ENCODE measurements at places on chromosomes 6 and 20.

GRCh38 chr6:144468709-144469108 is 183.6 kb downstream of the UTRN start:
- H3K4me1 ChIP-seq: peaks cover 27% of the 10 kb centered on the region
- DNase-seq: no peak
- peak overlapping the region; percentile 54 for H3K4me3 ChIP-seq
- peak overlapping the region; percentile 86 for H3K27ac ChIP-seq
- no peaks in the 10 kb centered on the region for H3K27me3 ChIP-seq
- peaks cover 32% of the 10 kb centered on the region for H3K36me3 ChIP-seq

- no peaks in the 10 kb centered on the region for H3K27me3 ChIP-seq
- DNase-seq: no peak
- no peak overlapping the region for H3K4me3 ChIP-seq
- no peaks in the 10 kb centered on the region for H3K4me1 ChIP-seq
Observed at GRCh38 chr6:71722736-71723135, 163.6 kb upstream of the RIMS1 start.

DNA sequence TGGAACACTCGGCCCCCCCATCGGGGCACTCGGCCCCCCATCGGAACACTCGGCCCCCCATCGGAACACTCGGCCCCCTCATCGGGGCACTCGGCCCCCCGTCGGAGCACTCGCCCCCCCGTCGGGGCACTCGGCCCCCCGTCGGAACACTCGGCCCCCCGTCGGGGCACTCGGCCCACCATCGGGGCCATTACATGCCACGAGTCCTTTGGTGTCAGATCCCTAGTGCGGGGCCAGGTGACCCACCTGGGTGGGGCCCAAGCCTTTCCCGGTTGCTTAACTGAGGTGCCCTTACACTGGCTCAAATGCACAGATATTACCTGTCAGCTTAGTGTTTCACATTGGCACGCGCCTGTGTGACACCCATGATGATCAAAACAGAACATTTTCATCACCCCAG is 95.9 kb downstream of the TAF4 start:
- DNase-seq: no peak
- peaks cover 15% of the 10 kb centered on the region for H3K36me3 ChIP-seq
- H3K27ac ChIP-seq: no peak overlapping the region
- no peak overlapping the region for H3K4me3 ChIP-seq
- H3K27me3 ChIP-seq: peaks cover 5% of the 10 kb centered on the region
- H3K4me1 ChIP-seq: no peaks in the 10 kb centered on the region

DNA sequence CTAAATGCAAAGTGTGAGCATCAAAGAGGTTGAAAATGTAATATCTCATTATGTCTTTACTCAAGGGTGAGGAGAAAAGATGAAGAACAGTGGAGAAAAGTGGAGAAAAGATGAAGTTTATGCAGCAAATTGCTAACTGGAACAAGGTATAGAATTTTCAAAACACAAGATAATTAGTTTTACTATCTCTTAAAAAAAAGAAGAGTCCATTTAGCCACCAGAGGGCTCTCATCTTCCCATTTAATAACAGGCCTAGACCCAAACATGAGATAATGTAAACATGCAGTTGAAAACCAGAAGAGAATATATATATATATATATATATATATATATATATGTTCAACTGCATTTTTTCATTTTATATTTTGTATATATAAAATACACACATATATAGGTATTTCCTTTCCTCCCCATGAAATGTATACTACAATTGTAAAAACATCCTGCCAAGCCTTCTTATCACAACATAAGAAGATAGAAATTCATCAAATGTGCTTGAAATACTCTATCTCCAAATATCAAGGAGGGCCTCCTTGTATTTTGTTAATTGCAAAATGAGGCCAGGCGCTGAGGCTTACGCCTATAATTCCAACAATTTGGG is 78.4 kb downstream of the ADTRP start:
- peaks cover 26% of the 10 kb centered on the region for H3K4me1 ChIP-seq
- no peaks in the 10 kb centered on the region for H3K27me3 ChIP-seq
- H3K4me3 ChIP-seq: no peak overlapping the region
- DNase-seq: no peak
- peak overlapping the region; percentile 37 for H3K27ac ChIP-seq
- no peaks in the 10 kb centered on the region for H3K36me3 ChIP-seq

- H3K27ac ChIP-seq: no peak overlapping the region
- H3K36me3 ChIP-seq: no peaks in the 10 kb centered on the region
- H3K4me1 ChIP-seq: peaks cover 52% of the 10 kb centered on the region
- peaks cover 7% of the 10 kb centered on the region for H3K27me3 ChIP-seq
Observed at GRCh38 chr6:3057063-3057770, 11.1 kb upstream of the RIPK1 start.

DNA sequence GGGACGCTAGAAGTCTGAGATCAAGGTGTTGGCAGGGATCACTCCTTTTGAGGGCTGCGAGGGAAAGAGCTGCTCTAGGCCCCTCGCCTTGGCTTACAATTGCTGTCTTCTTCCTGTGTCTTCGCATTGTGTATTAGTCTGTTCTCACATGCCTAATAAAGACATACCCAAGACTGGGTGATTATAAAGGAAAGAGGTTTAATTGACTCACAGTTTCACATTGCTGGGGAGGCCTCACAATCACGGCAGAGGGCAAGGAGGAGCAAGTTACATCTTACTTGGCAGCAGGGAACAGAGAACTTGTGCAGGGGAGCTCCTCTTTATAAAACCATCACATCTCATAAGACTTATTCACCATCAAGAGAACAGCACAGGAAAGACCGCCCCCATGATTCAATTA is 102.5 kb upstream of the ASF1A start:
- H3K27ac ChIP-seq: peak overlapping the region; percentile 9
- no peak overlapping the region for H3K4me3 ChIP-seq
- H3K36me3 ChIP-seq: peaks cover 13% of the 10 kb centered on the region
- H3K27me3 ChIP-seq: no peaks in the 10 kb centered on the region
- peaks cover 28% of the 10 kb centered on the region for H3K4me1 ChIP-seq
- DNase-seq: no peak

DNA sequence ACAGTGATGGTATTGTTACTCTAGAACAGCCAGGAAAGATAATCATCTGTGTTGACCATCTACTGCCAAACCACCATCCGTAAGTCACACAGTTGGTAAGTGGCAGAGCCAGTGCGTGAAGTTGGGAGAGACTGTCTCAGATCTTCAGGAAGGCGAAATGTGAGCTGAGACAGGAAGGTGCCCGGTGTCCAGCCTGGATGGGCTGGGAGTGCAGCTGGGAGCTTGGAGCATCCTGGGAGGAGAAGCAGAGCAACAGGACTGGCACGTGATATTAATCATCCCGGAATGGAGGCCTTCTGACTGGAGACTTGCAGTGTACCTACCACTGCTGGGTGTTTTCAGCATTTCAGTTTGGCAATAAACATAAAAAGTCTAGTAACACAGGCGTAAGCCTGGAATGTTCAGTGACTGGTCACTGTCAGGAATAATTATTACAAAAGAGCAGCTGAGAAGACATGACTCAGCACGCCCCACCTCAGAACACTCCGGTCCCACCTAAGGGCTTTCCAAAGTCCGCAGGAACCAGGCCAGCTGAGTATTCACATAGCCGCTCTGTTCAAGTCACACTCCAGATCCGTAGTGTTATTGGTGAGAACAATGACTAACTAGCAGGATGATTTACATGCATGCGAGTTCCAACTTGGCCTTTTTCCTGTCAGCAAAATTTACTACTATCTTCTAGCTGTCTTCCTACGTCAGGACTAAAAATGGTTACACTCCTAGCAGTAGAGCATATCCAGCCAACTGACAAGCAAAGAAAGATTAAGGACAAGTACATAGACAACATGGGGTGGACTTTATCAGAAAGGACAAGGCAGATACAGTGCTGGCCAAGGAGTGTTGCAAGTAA is 45.1 kb upstream of the PNRC1 start:
- peaks cover 4% of the 10 kb centered on the region for H3K27me3 ChIP-seq
- H3K4me1 ChIP-seq: no peaks in the 10 kb centered on the region

DNA sequence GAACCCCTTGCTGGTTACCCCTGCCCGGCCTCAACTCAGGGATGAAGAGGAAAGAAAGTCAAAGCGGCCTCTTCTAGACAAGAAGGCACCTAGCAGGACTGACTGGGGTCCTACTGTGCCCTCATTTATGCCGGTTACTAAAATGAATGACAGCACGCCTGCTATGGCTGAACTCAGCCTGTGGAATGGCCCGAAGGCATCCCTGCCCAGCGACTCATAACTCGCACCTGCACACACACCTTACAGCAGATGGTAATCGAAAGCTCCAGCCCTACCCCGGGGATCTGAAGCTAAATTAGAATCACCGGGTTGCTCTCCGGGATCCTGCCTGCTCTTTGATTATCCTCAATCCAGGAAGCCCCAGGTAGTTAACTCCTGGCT is 747 bp upstream of the TXNDC5 start:
- H3K4me3 ChIP-seq: no peak overlapping the region
- no peak for DNase-seq
- no peaks in the 10 kb centered on the region for H3K27me3 ChIP-seq
- H3K4me1 ChIP-seq: peaks cover 20% of the 10 kb centered on the region

DNA sequence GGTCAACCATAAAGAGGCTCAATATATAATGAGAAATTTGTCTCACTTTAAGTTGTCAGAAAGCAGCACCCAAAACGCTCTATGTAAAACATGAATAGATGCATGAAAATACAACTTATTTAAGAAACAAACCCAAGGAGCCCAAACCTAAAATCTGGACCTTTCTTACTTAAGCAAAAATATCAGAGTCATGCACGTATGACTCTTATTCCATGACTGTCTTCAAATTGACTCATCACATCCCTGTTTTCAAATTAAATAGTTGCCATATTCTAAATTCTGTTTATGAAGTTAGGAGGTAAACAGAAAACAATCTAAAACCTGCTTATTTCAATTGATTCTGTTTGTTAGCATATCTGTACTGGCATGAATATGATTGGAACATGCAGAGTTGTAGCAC is 42.1 kb downstream of the ANKRD6 start:
- H3K27ac ChIP-seq: no peak overlapping the region
- no peak overlapping the region for H3K4me3 ChIP-seq
- peaks cover 3% of the 10 kb centered on the region for H3K27me3 ChIP-seq
- H3K4me1 ChIP-seq: peaks cover 25% of the 10 kb centered on the region
- no peak for DNase-seq

GRCh38 chr6:21228411-21228810 is 365.1 kb upstream of the SOX4 start:
- H3K27ac ChIP-seq: no peak overlapping the region
- no peaks in the 10 kb centered on the region for H3K4me1 ChIP-seq
- peaks cover 16% of the 10 kb centered on the region for H3K36me3 ChIP-seq
- no peak overlapping the region for H3K4me3 ChIP-seq
- no peak for DNase-seq
- no peaks in the 10 kb centered on the region for H3K27me3 ChIP-seq

GRCh38 chr6:37595859-37596258 is 96.2 kb upstream of the CCDC167 start:
- no peak overlapping the region for H3K4me3 ChIP-seq
- H3K27me3 ChIP-seq: peaks cover 8% of the 10 kb centered on the region
- H3K27ac ChIP-seq: no peak overlapping the region
- no peaks in the 10 kb centered on the region for H3K36me3 ChIP-seq

GRCh38 chr6:36963451-36964290 is 9.1 kb downstream of the PI16 start:
- peaks cover 18% of the 10 kb centered on the region for H3K36me3 ChIP-seq
- H3K27me3 ChIP-seq: no peaks in the 10 kb centered on the region
- peaks cover 38% of the 10 kb centered on the region for H3K4me1 ChIP-seq
- H3K27ac ChIP-seq: peak overlapping the region; percentile 86

- no peaks in the 10 kb centered on the region for H3K4me1 ChIP-seq
- no peaks in the 10 kb centered on the region for H3K36me3 ChIP-seq
- peaks cover 2% of the 10 kb centered on the region for H3K27me3 ChIP-seq
- DNase-seq: no peak
- H3K27ac ChIP-seq: no peak overlapping the region
- no peak overlapping the region for H3K4me3 ChIP-seq
Observed at GRCh38 chr6:114315831-114316595, 26.8 kb downstream of the HS3ST5 start.

- H3K4me3 ChIP-seq: no peak overlapping the region
- DNase-seq: no peak
- no peaks in the 10 kb centered on the region for H3K27me3 ChIP-seq
- H3K27ac ChIP-seq: no peak overlapping the region
- no peaks in the 10 kb centered on the region for H3K4me1 ChIP-seq
Observed at GRCh38 chr6:155787168-155787567, 331.5 kb upstream of the NOX3 start.

Data from activated T-helper 1 cell treated with anti-CD3 and anti-CD28 coated beads, Interleukin-12 subunit alpha, Interleukin-12 subunit beta, Interleukin-2, Interleukin-4 antibody, amounts not matched to agents 30 ng/mL and 10 ng/mL and 1 ng/mL, durations not matched to agents 14 hours and 24 hours and 36 hours (primary cell).